Upper lobe of left lung (tissue), 6 donors: ENCODE measurements at places on chromosomes 3 and 15. TPM values are rescaled to one million over a fixed set of nuclear protein-coding genes. Genes with fewer than 3 reads are reported as not detected.
A peak's percentile ranks its signal among the peaks of the same experiment; 100 is the strongest.

The UNC13C gene
- total RNA-seq = 1.0 TPM

GRCh38 chr3:172448661-172449465 is 607 bp upstream of the GHSR start:
- peaks cover 7% of the 10 kb centered on the region for H3K4me1 ChIP-seq
- H3K27ac ChIP-seq = no peak overlapping the region
- H3K4me3 ChIP-seq = no peak overlapping the region

- DNase-seq = no peak
- no peak overlapping the region for H3K27ac ChIP-seq
- H3K4me3 ChIP-seq = no peak overlapping the region
- no peaks in the 10 kb centered on the region for H3K36me3 ChIP-seq
- no peaks in the 10 kb centered on the region for H3K27me3 ChIP-seq
Observed at GRCh38 chr3:181487236-181487978, 224.3 kb upstream of the SOX2 start.

The STRIT1 gene
- total RNA-seq = not detected

The ZNF80 gene
- total RNA-seq = 0.10 TPM

DNA sequence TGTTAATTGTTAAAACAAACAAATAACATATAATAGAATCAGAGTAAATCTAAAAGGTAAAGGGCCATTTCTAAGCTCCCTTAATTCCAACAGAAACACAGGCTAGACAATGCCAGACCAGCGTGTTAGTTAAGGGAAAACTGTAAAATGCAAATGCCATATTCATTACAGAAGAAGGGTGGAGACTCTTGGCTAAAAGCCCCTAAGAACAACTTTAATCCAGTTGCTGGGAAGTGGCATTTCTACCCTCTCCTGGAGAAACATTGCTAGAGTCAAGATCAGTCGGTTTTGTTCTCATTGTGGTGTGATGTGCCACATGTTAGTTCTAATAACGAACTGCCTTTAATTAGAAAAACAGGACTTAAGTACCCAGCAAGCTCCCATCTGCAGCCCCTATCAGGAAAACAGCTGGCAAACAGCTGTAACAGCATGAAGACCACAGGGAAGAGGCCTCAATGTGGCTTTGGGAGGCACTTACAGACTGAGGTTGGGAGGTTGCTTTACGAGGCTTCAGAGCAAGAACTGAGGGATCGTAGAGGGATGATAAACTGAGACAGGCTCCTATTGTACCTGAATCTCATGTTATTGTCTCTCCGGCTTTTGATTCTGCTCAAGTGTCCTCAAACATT is 1134.8 kb downstream of the ROBO1 start:
- DNase-seq = no peak
- H3K36me3 ChIP-seq = no peaks in the 10 kb centered on the region

GRCh38 chr3:105334138-105334882 is 32.4 kb upstream of the ALCAM start:
- DNase-seq = no peak
- no peak overlapping the region for H3K27ac ChIP-seq
- no peaks in the 10 kb centered on the region for H3K4me1 ChIP-seq
- no peaks in the 10 kb centered on the region for H3K36me3 ChIP-seq
- H3K27me3 ChIP-seq = no peaks in the 10 kb centered on the region

DNA sequence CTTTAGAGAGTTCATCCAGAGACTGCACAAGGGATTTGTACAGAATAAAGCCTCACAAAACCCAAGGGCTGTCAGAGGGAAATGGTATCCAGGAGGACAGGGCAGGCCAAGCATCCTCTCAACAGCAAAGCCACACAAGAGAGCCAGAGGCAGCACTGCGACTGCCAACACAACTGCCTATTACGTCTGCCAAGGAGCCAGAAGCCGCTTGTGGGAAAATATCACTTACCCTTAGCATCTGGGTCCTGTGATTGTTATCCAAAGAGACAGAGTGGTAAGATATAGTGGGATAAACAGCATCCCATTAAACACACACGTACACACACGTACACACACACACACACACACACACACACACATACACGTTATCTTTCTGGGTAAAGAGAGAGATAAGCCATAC is 618.3 kb upstream of the AGTR1 start:
- H3K4me3 ChIP-seq = no peak overlapping the region
- DNase-seq = no peak
- no peaks in the 10 kb centered on the region for H3K27me3 ChIP-seq
- H3K27ac ChIP-seq = no peak overlapping the region
- no peaks in the 10 kb centered on the region for H3K36me3 ChIP-seq

The GRIP2 gene
- 0.39 TPM for total RNA-seq

The ANKRD34C gene
- not detected for total RNA-seq

- no peaks in the 10 kb centered on the region for H3K4me1 ChIP-seq
- no peak for DNase-seq
- H3K4me3 ChIP-seq = no peak overlapping the region
- no peak overlapping the region for H3K27ac ChIP-seq
- no peaks in the 10 kb centered on the region for H3K36me3 ChIP-seq
- H3K27me3 ChIP-seq = no peaks in the 10 kb centered on the region
Observed at GRCh38 chr15:56339594-56339993, 25.6 kb upstream of the TEX9 start.

DNA sequence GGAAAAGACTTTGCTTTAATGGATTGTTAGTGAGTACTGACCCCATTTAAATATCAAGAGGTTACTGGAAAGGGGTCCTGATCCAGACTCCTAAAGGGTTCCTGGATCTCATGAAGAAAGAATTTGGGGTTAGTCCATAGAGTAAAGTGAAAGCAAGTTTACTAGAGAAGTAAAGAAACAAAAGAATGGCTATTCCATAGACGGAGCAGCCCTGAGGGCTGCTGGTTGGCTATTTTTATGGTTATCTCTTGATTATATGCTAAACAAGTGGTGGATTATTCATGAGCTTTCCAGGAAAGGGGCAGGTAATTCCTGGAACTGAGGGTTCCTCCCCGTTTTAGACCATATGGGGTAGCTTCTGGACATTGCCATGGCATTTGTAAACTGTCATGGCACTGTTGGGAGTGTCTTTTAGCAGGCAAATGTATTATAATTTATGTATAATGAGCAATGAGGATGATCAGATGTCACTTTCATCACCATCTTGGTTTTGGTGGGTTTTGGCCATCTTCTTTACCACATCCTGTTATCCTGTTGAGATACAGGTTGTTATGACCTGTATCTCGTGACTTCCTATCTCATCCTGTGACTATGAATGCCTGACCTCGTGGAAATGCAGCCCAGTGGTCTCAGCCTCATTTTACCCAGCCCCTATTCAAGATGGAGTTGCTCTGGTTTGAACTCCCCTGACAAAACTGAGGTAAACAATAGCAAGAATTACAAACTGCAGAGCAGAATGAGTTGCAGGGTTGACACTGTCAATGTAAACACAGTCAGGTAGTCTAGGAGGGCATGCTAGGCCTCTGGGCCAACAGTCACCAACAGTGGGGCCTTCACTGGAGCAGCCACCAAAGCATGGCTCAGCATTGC is 10.3 kb upstream of the GPR160 start:
- H3K27me3 ChIP-seq = no peaks in the 10 kb centered on the region
- no peaks in the 10 kb centered on the region for H3K36me3 ChIP-seq
- DNase-seq = no peak
- no peak overlapping the region for H3K27ac ChIP-seq
- H3K4me3 ChIP-seq = no peak overlapping the region
- no peaks in the 10 kb centered on the region for H3K4me1 ChIP-seq

DNA sequence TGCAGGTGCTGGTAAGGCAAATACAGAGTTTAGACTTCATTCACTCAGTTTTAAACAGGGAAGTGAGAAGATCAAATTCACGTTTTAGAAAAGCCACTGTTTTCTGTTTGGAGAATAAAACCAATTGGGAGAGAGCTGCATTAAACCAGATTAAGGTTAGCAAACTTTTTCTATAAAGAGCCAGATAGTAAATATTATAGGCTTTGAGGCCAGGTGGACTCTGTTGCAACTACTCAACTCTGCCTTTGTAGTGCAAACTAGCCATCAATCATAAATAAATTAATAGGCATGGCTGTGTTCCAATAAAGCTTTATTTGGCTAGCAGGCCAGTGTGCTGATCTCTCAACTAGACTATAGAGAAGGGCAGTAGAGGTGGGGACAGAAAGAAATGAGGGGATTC is 33.5 kb downstream of the SUCLG2 start:
- H3K4me1 ChIP-seq = no peaks in the 10 kb centered on the region
- H3K27me3 ChIP-seq = no peaks in the 10 kb centered on the region
- H3K36me3 ChIP-seq = peaks cover 3% of the 10 kb centered on the region
- DNase-seq = no peak

GRCh38 chr3:30085486-30085885 is 520.9 kb upstream of the TGFBR2 start:
- H3K36me3 ChIP-seq = no peaks in the 10 kb centered on the region
- no peaks in the 10 kb centered on the region for H3K4me1 ChIP-seq
- no peak overlapping the region for H3K27ac ChIP-seq
- DNase-seq = no peak
- no peak overlapping the region for H3K4me3 ChIP-seq

DNA sequence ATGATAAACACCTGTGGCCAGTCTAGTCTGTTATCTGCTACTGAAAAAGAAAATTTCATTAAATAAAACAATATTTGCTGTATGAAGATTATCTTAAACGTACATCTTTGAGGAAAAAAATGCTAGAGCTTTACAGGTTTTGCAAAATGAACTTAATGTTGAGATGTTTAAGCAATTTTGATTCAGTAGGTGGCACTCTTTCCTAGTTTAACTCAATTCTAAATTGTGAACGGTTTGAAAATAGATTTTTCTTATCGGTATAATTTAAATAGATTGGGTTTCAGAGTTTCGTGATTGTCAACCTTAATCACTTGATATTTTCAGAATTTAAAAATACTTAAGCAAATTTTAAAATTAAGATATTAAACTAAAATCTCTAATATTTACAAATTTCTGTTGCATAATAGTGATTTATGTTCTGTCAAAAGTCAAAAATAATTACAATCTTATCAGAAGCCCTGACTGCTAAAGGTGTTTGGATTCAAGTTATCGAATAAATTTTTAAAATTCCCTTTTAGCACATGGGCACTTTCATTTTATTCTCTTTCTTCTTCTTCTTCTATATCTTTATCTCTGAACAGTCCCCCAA is 7.0 kb upstream of the RNF111 start:
- DNase-seq = no peak
- no peaks in the 10 kb centered on the region for H3K36me3 ChIP-seq
- no peak overlapping the region for H3K27ac ChIP-seq
- H3K27me3 ChIP-seq = no peaks in the 10 kb centered on the region
- peaks cover 21% of the 10 kb centered on the region for H3K4me1 ChIP-seq
- no peak overlapping the region for H3K4me3 ChIP-seq

GRCh38 chr3:159882790-159883779 is 105.5 kb upstream of the IL12A start:
- peaks cover 13% of the 10 kb centered on the region for H3K4me1 ChIP-seq
- no peak overlapping the region for H3K27ac ChIP-seq
- peaks cover 2% of the 10 kb centered on the region for H3K36me3 ChIP-seq

- H3K4me1 ChIP-seq = no peaks in the 10 kb centered on the region
- peak; percentile 2 for DNase-seq
- no peak overlapping the region for H3K4me3 ChIP-seq
- no peaks in the 10 kb centered on the region for H3K36me3 ChIP-seq
- no peaks in the 10 kb centered on the region for H3K27me3 ChIP-seq
Observed at GRCh38 chr3:134859341-134859740, 64.3 kb downstream of the EPHB1 start.

The LYSMD4 gene
- total RNA-seq = 9.2 TPM

DNA sequence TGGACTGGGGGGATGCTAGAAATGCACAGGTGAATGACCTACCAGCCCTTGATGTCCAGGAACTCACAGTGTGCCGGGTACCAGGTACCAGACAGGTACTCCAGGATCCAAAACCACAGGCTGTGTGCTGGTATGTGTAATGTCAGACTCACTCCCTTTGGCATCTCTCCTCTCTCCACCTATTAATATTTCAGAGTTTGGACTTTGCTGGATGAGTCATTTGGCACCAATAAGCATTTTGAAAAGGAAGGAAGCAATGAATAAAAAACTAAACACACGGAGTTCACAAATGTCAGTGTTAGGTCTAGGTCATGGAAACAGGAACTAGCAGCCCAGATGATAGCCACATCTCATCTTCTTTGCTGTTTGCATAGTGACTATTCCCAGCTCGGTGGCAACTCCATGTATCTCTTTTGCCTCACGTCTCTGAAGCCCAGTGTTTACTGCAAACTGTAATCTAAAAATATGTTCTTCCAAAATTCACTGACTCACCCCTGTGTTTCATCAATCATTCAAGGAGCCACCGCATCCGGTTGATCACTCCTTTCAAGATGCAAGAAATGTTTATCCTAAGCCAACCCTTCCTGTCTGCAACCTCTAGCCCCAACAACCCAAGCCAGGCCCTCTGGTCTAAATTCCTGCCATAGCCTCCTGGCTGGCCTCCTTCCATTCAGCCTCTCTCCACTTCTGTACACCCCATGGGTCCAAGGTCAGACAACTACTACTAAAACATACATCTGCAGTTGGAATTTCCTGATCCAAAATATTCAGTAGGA is 8.4 kb downstream of the ITGB5 start:
- no peak for DNase-seq
- H3K27ac ChIP-seq = peak overlapping the region; percentile 48
- no peak overlapping the region for H3K4me3 ChIP-seq

The PLA2G4D gene
- not detected for total RNA-seq

- H3K27ac ChIP-seq = no peak overlapping the region
- no peaks in the 10 kb centered on the region for H3K27me3 ChIP-seq
- no peak for DNase-seq
Observed at GRCh38 chr3:158789592-158789991, 12.3 kb upstream of the MFSD1 start.

DNA sequence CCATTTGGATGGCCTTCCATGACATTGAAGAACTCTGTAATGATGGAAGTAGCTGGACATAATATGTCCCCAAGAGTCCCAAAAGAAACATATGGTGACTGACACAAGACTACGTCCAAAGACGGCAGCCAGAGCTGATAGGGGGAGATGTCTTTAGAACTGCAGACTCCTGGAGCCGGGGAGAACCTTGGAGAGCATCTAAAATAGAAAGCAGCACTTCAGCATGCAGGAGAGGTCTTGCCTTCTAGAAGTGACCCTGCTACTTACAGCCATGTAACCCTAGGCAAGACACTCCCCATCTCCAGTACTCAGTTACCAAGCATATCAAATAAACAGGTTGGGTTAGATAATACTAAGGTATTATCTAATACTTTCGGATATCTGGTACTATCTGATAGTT is 143.8 kb upstream of the BCL6 start:
- no peak overlapping the region for H3K4me3 ChIP-seq
- no peaks in the 10 kb centered on the region for H3K27me3 ChIP-seq
- H3K4me1 ChIP-seq = peaks cover 11% of the 10 kb centered on the region

DNA sequence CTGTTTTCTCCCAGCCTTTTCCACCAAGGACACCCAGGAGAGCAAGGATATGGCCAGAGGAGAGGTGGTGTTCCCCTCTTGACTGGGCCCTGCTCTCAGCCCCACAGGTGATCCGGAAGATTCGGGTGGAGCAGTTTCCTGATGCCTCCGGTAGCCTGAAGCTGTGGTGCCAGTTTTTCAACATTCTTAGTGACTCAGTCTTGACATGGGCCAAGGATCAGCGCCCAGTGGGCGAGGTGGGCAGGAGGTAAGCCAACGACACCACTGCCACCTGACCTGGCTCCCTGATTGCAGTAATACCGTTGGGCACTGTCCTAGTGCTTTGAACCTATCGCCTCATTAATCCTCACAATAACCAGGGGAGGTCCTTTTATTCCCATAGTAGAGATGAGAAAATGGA is 25.3 kb upstream of the SLC28A1 start:
- H3K4me1 ChIP-seq = peaks cover 14% of the 10 kb centered on the region
- no peak for DNase-seq
- H3K36me3 ChIP-seq = peaks cover 7% of the 10 kb centered on the region
- peak overlapping the region; percentile 40 for H3K27ac ChIP-seq
- no peak overlapping the region for H3K4me3 ChIP-seq

The GNAT1 gene
- total RNA-seq = not detected
